ENCODE measurements at places on chromosomes 4 and X.

GRCh38 chrX:55111578-55112254, 22.9 kb downstream of the PAGE2 start:
- DNase-seq: no peak

DNA sequence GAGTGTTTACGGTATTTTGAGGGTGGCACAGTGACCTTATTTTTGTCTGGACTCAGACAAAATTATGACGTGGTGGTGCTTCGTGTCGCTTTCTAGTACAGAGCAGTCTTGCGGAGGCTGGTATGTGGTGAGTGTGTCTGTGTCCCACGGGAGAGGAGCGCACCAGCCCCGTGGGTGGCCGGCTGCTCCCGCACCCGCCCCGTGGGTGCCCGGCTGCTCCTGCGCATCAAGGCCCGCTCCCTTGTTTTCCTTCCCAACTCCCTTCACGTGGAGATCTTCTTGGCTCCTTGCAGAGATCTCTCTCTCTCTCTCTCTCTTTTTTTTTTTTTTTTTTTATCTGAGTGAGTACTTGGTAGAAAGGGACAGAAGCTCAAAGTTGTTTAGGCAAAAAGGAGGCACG, 12.2 kb upstream of the FAM149A start:
- no peak for DNase-seq

DNA sequence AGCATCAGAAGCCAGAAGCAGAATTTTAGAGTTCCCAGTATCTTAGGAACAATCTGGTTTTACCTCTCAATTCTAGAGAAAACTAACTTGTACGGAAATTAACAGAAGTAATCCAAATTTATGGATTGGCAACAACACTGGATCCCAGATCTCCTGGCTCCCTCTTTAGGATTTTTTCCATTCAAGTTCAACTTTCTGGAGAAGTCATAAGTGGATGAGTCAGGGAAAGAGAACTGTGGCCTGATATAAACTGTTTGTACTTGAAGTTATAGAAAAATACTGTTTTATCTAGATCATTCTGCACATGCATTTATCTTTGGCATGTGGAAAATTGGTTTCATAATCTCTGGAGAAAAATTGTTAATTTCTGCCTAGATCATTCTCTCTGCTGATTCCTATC, 380.4 kb downstream of the PCDH7 start:
- DNase-seq: no peak

GRCh38 chr4:53059256-53059655, 197.1 kb downstream of the RASL11B start:
- DNase-seq: no peak

DNA sequence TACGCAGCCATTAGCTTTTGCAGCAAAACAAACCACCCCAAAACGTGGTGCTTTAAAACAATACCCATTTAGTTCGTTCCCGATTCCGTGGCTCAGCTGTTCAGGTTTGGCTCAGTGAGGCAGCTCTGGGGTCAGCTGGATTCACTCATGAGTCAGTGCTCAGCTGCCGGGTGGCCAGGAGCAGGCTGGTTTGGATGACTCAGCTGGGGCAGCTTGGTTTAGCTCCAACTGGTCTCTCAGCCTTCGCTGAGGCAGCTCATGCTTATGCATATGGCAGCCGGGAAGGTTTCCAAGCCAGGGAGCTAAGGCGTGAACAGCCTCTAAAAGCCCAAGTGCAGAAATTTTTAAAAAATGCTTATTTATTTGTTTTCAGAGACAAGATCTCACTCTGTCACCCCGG, 13.3 kb upstream of the CD99 start:
- no peak for DNase-seq

GRCh38 chrX:3585719-3586118, 127.7 kb downstream of the PRKX start:
- no peak for DNase-seq

GRCh38 chrX:136768469-136769084, 12.2 kb downstream of the ARHGEF6 start:
- DNase-seq: peak; percentile 90

DNA sequence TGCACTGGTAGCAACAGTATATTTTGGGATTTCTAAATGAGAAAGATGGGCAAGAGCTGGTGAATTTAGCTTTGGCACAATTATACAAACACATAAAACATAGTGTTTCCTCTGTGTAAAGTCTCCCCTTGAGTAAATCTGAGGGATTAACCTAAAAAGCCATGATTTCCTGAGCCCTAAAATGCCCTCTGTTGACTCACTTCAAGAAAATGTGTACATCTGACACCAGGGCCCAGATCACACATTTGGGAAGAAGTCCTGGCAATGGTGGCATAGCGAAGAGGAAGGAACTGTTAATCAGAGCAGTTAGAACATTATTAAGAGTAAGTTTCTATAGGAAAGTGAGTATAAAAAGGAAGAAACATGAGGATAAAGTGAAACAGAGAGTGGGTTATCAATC, 338.5 kb downstream of the SPOCK3 start:
- no peak for DNase-seq

- no peak for DNase-seq
Measured at GRCh38 chrX:55029291-55029690, 1.5 kb downstream of the ALAS2 start.

DNA sequence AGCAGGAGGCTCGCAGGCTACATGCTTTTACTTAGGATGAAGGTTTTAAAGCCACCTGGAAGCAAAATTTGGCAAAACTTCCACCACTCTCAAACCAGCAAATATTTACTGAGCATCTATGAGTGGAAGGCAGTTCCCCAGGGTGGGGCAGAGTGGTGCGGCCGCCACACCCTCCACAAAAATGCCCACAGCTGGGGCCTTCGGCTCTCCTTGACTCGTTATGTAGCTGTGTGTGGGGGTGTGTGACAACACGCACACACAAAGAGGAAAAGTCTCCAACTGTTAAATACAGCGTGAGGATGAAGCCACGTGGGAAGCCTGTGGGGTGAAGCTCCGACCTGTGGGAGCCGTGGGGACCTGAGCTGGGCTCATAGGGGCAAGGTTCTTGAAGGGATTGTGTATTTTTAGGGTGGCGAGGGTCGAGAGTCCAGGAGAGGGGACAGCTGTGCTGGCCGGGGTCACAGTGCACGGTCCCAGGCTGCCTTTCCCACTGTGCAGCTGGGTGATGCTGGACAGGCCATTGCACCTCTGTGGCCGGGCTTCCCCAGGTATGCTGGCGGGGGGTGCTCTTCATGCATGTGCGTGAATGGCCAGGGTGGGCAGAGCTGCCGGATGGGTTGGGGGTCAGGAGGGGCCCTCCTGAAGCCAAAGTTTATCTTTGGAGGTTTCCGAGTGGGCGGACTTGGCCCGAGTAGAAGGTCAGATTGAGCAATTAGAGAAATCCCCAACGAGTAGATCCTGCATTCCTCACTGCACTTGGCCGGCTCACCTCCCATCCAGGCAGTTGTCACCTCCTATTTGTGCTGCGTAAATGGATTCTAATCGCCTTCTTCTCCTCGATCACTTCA, 25.4 kb downstream of the SORCS2 start:
- DNase-seq: no peak

DNA sequence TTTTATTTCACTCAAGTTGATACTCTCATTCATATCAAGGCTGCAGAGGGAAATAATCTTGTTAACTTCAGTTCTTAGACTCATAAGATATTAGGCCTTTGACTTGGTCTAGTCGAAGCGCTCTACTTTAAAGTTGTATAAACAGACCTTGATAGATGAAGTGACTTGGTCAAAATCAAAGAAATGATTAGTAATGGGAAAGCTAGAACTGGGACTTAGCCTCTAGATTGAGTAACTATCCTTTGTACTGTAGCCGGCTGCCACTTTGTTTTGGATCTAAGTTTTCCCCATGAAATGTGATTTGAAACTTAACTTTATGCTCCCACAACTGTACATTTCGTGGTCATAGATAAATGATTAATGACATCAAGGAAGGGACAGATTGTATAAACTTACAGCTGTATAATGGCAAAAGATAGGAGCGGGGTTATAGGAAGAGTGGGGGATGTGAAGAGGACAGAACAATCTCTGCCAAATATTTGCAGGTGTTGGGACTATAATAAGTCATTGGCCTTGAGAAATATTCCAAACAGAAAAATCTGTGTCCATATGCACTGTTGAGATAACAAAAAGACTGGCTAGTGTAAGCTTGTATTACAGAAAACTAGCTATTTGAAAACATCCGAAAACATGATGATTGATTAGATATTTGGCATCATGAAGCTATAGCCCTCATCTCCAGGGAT, 17.2 kb downstream of the MID2 start:
- no peak for DNase-seq

- DNase-seq: no peak
Measured at GRCh38 chr4:88097781-88098180, 60.7 kb downstream of the ABCG2 start.

- no peak for DNase-seq
Measured at GRCh38 chr4:19592391-19592790, 659.3 kb upstream of the SLIT2 start.

DNA sequence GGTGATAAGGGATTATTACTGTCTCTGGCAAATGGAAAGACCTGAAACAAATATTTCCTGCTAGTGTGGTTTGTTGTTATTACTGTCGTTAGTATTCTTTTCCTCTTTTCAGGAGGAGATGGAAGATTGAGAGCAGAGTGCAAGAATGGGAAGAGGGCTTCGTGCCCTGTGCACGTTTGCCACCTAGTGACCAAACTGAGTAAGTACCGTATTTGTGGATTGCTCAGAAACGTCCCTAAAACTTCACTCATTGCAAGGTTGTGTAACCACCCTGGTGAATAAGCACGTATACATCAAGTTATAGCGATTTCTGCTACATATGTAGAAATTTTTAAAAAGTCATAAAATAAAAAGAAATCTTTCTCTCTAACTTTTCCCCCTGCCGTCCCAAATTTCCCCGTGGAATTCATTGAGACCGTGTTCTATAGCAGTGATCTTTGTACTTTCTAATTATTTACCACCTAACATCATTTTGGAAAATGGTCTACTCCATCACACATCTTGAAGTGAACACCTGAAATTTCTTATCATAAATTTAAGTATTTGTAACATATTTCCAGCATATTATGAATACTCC, 24.3 kb downstream of the LINC00632 start:
- DNase-seq: peak; percentile 28

DNA sequence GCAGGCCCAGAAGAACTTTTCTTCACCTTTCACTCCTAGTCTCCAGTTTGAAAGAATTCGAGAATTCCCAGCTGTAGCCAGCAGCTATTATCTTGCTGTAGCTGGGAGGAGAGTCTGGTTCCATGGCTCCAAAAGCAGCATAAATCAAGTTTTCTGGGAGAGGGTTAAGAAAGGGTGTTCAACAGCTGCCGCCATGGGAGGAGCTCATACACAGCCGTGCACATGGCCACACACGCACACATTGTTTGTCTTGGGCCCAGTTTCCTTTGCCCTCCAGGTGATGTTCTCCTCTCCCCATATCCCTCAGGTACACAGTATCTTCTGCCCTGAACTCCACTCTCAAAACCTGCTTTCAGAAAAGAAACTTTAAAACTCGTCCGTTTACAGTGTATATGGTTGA, 4.1 kb upstream of the GPC3 start:
- DNase-seq: no peak

- no peak for DNase-seq
Measured at GRCh38 chr4:15864651-15865566, 73.6 kb downstream of the FGFBP1 start.

GRCh38 chr4:134636338-134637051, 434.9 kb upstream of the PABPC4L start:
- no peak for DNase-seq

- DNase-seq: no peak
Measured at GRCh38 chr4:165476214-165477098, 97.6 kb downstream of the CPE start.

DNA sequence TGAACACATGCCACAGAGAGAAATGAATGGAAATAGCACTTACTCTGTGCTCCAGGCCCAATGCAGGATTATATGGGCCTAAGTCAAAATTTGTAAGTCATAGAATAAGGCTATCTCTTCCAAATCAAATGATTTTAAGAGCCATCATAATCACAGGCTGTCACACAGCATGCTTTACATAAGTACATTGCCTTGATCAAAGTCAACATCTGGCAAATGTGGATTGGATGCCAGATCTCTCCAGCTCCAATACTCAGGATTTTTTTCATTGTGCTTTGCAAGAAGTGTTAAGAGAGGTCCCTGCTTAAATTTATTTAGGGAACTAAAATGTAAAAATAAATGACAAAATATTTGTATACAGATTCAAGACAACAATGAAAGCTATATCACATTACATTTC, 299.9 kb downstream of the PRDM5 start:
- DNase-seq: no peak

GRCh38 chr4:172202480-172203076, 389.4 kb downstream of the GALNTL6 start:
- peak; percentile 23 for DNase-seq

DNA sequence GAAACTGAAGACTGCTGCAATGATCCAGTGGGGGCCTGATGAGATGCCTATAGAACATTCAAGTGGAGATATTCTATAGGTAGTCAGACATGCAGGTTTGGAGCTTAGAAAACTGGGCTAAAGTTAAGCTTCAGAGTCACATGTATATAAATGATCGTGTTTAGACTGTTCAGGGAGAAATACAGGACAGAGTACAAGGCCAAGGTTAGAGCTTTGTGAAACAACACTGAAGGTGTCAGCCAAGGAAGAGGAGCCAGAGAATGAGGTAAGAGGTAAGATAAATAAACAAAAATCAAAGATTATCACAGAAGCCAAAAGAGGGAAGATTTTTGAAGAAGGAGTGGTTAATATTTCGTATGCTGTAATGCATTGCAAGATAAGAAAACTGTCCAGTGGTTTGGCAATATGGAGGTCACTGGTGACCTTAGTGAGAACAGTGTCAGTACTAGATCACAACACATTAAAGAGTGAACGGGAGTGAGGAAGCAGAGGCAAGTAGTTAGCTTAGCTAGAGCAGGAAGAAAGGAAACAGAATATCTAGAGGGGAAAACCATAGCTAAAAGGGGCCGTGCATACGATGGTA, 58.0 kb upstream of the KLHL13 start:
- no peak for DNase-seq

DNA sequence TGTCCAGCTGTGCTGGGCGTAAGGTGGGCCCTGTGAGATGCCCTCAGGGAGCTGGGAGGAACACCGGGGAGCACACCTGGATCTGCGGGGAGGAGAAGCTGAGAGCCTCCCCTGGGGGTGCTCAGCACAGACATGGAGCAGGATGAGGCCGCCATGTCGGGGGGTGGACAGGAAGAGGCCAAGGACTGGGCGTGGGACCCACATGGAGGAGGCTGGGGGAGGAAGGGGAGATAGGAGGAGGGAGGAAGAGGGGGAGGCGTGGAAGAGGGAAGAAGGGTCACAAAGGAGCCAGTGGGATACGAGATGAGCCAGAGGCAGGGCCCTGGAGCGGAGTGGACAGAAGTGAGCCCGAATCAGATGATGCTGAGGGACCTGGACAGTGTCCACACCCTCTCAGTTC, 66.3 kb downstream of the ZFYVE28 start:
- no peak for DNase-seq

DNA sequence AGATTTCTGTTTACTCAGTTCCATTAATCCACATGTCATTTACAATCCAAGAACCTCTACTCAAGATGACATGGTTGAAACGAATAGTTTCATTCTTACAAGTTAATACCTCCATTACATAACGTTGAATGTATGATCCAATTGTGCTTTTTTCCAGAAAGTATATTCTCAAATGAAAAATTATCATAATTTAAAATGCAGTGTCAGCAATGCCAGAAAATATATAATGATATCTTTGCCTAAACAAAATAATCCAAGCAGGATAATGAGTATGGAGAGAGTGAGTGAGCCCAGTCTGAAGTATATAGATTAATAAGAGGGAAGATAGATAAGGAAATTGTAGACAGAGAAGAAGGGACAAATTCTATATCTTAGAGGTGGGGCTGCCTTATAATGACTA, 505.0 kb downstream of the CENPC start:
- no peak for DNase-seq
